ENCODE measurements at places on chromosomes 12 and 14.

DNA sequence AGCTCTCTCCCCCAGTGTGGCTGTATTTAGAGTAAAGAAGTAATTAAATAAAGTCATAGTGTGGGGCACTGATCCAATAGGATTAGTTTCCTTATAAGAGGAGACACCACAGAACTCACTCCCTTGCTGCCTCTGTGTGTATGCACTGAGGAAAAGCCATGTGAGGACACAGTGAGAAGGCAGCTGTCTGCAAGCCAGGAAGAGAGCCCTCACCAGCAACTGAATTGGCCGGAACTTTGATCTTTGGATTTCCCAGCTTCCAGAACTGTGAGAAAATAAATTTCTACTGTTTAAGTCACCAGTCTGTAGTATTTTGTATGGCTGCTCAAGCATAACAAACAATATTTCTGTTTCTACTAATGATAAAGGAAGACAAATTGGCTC is 368.7 kb upstream of the PRICKLE1 start:
- DNase-seq: no peak

- no peak for DNase-seq
These were observed 4.6 kb downstream of the ATP5F1B start for GRCh38 chr12:56641219-56641618.

GRCh38 chr12:110563702-110564470 is 19.2 kb downstream of the PPTC7 start:
- no peak for DNase-seq

GRCh38 chr12:2997989-2998670 is 38.9 kb downstream of the TEAD4 start:
- no peak for DNase-seq

- peak; percentile 77 for DNase-seq
These were observed at the start of gene PELI2 for GRCh38 chr14:56117765-56118610. Gene PELI2, plus strand, starts transcription at chr14:56118411. Its CDS starts 250 bp downstream, at chr14:56118661.
